NCI-H2171 (cell line): ENCODE measurements at places on chromosomes 5 and 9.

DNA sequence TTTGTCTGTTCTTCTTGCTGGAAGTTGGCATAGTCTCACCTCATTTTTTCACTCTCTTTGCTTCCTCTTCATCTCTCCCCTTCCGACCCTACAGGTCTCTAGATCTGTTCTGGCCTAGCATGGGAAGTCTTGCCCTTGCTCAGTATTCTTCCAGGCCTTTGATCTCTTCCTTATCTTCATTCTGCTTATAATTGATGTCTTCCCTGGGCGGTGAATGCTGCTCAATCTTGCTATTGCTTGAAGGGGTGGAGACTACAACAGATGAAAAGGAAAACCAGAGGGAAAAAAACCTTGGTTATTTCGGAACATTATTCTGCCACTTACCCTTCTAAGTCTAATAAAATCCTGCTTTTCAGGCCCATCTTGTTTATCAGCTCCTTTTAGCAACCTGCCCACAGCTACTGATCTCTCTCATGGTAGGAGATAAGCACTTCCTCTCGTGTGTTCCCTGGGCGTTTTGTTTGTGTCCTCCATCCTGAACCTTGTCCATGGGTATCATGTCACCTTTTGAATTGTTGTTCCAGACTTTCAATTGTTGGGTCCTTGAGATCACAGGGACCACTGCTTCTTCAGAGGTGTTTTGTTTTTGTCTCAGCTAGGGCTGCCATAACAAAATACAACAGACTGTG, 375.6 kb downstream of the ADGRV1 start:
- no peak for DNase-seq

GRCh38 chr5:172137046-172137445, 51.0 kb downstream of the STK10 start:
- DNase-seq, result no peak

- DNase-seq, result no peak
Observed at GRCh38 chr9:73515216-73515615, 363.6 kb downstream of the ANXA1 start.

DNA sequence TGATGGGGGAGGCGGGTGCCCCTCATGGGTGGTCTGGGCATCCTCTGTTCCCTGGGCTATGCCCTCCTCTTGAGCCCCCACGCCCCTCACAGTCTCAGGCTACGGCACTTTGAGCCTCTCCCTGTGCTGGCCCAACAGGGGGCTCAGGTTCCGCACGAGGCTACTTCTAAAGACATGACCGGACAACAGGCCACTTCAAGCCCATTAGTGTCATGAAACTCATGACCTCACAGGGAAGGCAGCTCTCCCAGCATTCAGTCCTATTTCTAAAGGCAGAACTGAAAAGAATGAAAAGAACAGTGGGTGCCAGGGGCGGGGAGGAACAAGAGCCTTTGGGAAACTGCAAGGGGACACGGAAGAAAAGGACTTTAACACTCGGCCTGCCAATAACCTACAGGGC, 45.0 kb downstream of the COL23A1 start:
- no peak for DNase-seq

GRCh38 chr5:157469687-157470086, 9.7 kb downstream of the NIPAL4 start:
- DNase-seq, result no peak

- no peak for DNase-seq
Observed at GRCh38 chr5:131324303-131324702, 60.5 kb downstream of the CDC42SE2 start.

GRCh38 chr5:98993512-98993911, 64.7 kb upstream of the CHD1 start:
- DNase-seq, result no peak

DNA sequence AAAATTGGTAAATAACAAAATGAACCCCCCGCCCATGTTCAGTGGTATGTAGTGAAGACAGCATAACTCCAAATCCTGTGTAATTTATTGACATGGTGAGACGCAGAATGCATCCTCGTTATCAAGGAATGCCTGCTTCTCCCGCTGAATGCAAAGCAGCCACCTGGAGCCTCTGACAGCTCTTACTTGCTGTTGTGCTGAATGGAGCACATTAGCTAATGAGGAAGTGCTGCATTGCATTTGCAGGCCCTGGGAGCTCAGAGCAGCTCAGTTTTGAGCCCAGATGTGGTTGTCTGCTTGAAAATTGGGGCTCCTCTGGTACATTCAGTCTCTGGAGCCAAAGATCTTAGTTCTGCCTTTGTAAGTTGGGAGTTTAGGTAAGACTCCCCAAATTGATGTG, 28.9 kb downstream of the PLAC8L1 start:
- DNase-seq, result no peak

GRCh38 chr5:114335391-114335790, 26.5 kb upstream of the KCNN2 start:
- no peak for DNase-seq

DNA sequence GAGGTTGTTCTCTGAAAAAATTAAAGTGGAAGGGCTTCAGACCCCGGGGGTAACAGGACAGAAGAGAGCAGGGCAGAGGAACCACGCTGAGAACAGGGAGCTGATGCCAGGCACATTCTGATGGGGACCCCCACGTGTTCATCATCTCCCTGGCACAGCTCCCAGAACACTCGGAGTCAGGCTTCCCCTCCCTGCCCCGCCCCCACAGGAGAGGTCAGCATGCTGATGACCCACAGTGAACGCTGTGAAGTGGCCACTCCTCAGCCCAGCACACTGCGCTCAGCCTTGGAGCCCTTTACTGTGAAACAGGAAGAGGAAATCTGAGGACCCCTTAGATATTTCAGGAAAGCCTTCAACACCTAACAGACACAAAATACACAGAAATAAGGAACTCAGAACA, 16.4 kb downstream of the RETREG1 start:
- DNase-seq, result no peak

GRCh38 chr5:73274881-73275663, 102.1 kb downstream of the TMEM174 start:
- peak; percentile 75 for DNase-seq

DNA sequence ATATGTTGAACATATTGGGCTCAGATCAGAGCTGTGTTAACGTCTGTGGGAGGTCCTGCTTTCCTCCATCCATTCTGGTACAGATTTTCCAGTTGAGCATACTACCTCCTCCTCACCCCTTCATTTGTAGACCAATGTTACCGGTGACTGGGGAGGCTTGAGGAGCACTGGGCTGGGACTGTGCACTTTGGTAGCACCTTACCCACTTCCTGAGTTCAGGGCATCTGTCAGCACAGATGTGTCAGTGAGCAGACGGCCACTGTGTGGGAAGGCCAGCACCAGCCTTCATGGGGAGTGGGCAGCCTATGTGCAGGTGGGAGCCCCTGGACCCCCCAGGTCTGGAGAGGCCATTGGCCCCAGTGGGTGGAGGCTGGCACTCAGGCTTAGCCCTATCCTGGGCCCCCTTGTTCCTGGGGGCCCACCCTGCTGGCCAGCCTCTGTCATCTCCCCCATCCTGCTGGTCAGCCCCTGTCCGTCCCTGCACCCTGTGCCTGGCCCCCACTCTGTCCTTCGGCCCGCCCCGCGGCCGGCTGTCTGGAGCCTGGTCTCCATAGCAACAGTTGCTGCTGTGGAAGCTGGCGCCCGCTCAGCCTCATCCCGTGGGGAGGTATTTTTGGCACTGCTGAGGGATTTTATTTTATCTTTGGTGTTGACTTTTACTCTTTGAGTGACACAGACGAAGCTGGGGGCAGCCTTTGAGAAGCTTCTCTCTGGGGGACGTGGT, 21.3 kb downstream of the WNK2 start:
- DNase-seq, result no peak

GRCh38 chr9:78021697-78022096, 9.9 kb downstream of the GNAQ start:
- no peak for DNase-seq
